ENCODE measurements at places on chromosomes 1 and 21.

GRCh38 chr1:164087906-164088453, 471.0 kb upstream of the PBX1 start:
- DNase-seq, result no peak

- DNase-seq, result no peak
Observed at GRCh38 chr21:32979598-32980268, 46.0 kb upstream of the OLIG2 start.

- DNase-seq, result no peak
Observed at GRCh38 chr21:43321111-43321510, 105.8 kb downstream of the SIK1 start.

GRCh38 chr1:74485622-74486021, 26.8 kb downstream of the LRRC53 start:
- no peak for DNase-seq

DNA sequence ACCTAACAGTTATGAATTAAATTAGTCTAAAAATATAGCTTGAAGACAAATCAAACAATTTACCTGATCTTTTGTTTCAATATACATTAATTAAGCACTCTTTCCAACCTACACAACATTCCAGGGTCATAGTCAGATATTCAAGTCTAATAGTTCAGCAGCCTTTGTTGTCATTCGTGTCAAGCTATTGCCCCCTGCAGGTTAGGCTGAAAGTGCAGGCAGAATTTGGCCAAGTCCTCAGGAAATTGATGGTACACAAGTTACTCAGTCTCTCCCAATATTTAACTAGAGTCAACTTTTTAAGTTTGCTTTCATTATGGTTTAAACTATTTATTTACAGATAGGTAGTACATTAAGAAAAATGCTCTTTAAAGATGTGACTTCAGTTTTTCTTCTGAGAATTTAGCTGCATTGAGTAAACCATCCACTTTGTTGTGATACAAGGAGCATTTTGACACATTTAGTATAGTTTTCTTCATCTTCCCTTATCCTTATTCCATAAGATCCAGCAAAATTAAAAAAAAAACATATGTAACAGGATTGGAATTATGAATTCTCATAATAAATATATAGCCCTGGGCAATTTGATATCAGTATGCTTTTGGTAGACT, 130.3 kb upstream of the DPYD start:
- peak; percentile 53 for DNase-seq

- DNase-seq, result no peak
Observed at GRCh38 chr1:55275941-55276341, 60.8 kb upstream of the USP24 start.

DNA sequence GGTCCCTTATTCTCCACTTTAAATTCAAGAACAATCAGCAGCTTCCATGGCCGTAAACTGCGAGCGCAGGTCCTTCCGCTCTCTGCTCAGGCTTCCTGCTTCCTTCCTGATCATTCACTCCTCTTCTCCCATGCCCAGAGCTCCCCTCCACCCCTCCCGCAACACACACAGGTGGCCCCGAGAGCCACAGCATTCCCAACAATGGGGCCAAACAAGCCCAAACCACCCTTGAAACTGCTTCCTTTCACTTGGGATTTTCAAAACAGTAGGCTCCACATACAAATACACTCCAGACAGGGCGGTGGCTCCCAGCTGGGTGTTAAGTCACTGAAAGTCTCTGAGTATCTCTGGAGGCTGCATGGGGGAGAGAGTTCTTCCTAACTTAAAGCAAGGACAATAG, 11.4 kb downstream of the FAM89A start:
- DNase-seq, result no peak

DNA sequence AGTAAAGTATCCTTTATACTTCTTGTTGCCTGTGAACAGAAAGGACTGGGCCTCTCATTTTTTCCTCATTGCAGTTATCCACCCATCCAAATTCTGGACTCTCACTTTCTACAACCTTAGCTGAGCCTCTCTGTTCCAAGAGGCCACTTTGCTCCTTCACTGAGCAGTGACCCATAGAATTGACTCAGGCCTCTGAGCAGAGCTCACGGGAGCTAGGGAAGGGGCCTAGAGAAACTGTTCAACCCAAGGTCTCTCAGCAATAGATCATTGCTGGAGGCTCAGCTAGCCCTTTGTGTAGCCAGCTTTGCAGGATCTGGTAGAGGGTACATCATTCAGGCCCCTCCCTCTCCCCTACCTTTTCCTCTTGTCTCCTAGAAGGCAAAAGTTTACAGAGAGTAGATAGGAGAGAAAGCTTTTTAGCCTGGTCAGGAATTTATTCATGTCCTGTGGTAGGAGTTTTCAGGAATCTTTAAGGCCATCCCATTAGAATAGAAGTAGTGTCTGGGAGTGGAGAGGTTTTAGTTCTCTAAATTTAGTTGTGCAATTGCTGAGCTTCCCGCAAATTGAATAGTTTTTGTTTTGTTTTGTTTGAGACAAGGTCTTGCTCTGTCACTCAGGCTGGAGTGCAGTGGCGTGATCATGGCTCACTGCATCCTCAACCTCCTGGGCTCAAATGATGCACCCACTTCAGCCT, 6.7 kb downstream of the INTS3 start:
- no peak for DNase-seq

- no peak for DNase-seq
Observed at GRCh38 chr1:119222271-119222670, 81.8 kb upstream of the WARS2 start.

DNA sequence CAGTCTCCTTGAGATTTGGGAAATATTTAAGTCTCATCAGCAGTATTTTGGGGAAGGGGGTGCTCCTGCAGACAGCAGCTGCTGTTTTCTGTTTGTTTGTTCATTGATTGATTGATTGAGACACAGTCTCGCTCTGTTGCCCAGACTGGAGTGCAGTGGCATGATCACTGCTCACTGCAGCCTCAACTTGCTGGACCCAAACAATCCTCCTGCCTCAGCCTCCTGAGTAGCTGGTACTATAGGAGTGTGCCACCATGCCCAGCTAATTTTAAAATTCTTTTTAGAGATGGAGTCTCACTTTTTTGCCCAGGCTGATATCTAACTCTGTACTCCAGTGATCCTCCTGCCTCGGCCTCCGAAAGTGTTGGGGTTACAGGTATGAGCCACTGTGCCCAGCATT, 18.2 kb downstream of the UCK2 start:
- DNase-seq, result no peak

DNA sequence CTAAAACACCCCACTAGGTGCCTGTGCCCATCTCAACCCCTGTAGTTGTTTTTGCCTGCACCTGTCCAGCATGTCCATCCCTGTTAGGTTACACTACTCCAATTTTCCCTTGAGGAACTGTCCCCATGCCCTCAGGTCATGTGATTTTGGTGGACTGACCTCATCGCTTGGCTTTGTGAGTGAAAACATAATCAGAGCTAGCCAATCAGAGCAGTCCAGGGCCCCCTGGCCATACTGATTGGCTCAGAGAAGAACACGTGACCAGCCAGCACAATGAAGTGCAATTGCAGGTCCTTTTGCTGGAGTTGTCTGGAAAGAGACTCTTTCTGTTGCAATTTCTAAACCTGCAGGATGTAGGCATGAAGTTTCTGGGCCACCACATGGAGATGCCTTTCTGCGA, 303.3 kb upstream of the PROX1 start:
- no peak for DNase-seq

DNA sequence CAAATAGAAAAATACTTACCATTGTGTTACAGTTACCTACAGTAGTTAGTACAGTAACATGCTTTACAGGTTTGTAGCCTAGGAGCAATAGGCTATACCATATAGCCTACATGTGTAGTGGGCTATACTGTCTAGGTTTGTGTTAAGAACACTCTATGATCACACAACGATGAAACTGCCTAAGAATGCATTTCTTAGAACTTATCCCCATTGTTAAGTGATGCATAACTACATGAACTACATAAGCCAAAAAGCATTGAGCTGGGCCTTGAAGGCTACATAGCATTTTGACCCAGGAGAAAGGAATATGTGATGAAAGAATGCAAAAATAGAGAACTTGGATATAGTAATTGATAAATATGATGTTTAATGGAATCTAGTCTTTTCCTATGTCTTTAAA, 46.4 kb upstream of the JUN start:
- no peak for DNase-seq

- DNase-seq, result peak; percentile 67
Observed at GRCh38 chr1:68231627-68232288, 565 bp downstream of the WLS start.

- no peak for DNase-seq
Observed at GRCh38 chr1:217522277-217522676, 108.6 kb downstream of the GPATCH2 start.

DNA sequence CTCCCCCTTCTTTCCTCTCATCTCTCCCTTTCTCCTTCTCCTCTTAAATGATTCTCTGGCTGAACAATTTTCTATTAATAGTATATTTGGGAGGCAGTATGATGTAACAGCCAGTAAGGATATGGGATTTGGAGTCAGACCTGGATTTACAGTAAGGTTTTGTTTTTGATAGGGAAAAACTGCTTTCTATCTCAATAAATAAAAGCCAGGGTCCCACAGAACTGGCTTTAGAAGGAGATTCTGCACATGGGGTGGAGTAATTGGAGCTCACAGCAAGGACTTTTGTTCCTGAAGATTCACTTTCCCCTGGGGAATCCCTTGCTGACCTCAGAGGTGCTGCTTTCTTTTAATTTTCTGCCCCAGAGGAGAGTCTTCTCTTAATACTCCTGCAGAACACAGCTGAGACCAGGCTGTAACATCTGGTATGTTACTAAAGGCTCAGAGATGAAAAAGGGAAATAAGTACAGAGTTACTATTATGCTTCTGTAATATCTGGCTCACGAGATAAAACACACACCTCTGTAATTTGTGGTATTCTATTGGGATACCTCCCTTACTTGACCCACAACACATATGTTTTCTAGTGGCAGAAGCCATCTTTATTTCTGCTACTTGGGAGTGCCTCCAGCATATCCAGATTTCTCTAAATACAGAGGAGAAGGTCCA, 13.4 kb downstream of the EPB41 start:
- no peak for DNase-seq

DNA sequence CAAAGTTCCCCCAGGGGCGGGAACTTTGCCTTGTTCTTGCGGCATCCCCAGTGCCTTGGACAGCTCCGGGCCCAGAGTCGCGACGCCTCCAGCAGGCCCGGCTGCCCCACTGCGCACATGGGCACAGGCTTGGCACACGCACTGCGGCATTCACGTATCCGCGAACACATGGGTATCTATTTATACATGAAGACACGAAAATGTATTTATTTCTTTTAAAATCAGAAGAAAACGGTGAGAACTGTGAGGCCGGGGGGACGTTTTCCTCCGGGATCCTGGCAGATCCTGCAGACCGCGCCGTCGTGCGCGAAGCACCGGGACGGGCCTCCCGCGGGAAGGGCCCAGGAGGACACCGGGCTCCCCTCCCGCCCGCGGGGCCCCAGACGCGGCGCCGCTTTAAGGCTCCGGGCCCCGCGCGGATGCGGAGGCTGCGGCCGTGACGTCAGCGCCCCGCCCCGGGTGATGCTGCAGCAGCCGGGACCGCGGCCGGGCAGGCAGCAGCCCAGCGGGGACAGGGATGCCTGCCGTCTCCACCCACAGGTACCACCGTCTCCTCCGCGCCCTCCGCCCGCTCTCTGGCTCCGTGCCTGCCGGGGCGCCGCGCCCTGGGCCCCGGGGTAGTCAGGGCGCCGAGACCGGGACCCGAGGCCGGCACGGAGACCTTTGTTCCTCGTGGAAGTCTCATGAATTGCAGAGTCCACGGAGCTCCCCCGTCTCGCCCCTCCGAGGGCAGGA, at the start of gene SLC45A1:
Gene SLC45A1, plus strand, starts transcription at position 468 of the 735 bp plus-strand sequence. CDS start 6,216 bp downstream, outside the sequence.
- DNase-seq, result peak; percentile 64

GRCh38 chr1:145927916-145928643, 796 bp upstream of the RBM8A start:
- no peak for DNase-seq

- DNase-seq, result no peak
Observed at GRCh38 chr1:94858276-94858675, 38.1 kb downstream of the SLC44A3 start.

DNA sequence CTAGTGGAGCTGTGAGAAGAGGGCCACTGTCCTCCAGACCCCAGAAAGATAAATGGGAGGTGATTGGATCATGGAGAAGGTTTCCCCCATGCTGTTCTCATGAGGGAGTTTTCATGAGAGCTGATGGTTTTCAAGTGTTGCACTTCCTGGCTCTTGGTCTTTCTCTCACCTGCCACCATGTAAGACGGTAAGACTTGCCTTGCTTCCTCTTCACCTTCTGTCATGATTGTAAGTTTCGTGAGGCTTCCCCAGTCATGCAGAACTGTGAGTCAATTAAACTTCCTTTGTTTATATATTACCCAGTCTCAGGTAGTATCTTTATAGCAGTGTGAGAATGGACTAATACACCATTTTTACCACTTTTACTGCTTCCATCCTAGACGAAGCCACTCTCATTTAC, 27.6 kb downstream of the GPR88 start:
- DNase-seq, result no peak

DNA sequence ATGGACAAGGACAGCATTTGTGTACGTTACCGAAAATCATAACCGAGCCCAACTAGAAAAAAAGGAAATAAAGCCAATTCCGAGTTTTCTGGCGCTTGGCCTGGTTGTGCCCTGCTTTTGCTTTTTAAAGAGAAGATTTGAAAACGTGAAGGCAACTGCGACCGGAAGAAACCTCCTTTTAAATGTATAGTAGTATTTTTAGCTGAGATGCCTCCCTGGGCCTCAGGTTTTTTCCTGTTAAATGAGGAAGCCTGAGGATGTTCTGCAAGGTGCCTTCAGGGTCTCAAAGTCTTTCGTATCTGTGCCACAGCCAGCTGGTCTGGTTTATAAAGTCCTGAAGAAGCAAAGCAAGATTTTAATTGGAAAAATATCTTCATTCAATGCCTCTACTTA, 371 bp upstream of the ODF2L start:
- no peak for DNase-seq

DNA sequence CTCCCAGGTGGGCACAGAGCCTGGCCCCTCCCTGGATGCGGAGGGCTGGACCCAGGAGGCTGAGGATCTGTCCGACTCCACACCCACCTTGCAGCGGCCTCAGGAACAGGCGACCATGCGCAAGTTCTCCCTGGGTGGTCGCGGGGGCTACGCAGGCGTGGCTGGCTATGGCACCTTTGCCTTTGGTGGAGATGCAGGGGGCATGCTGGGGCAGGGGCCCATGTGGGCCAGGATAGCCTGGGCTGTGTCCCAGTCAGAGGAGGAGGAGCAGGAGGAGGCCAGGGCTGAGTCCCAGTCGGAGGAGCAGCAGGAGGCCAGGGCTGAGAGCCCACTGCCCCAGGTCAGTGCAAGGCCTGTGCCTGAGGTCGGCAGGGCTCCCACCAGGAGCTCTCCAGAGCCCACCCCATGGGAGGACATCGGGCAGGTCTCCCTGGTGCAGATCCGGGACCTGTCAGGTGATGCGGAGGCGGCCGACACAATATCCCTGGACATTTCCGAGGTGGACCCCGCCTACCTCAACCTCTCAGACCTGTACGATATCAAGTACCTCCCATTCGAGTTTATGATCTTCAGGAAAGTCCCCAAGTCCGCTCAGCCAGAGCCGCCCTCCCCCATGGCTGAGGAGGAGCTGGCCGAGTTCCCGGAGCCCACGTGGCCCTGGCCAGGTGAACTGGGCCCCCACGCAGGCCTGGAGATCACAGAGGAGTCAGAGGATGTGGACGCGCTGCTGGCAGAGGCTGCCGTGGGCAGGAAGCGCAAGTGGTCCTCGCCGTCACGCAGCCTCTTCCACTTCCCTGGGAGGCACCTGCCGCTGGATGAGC, 34.2 kb downstream of the TRIM11 start:
- no peak for DNase-seq

- no peak for DNase-seq
Observed at GRCh38 chr1:157775101-157775870, 1.6 kb downstream of the FCRL2 start.
